CD4-positive, alpha-beta T cell (primary cell): ENCODE measurements at places on chromosomes 1 and 21.

- peak; percentile 73 for DNase-seq
These were observed 75.9 kb upstream of the GREM2 start for GRCh38 chr1:240687820-240688219.

DNA sequence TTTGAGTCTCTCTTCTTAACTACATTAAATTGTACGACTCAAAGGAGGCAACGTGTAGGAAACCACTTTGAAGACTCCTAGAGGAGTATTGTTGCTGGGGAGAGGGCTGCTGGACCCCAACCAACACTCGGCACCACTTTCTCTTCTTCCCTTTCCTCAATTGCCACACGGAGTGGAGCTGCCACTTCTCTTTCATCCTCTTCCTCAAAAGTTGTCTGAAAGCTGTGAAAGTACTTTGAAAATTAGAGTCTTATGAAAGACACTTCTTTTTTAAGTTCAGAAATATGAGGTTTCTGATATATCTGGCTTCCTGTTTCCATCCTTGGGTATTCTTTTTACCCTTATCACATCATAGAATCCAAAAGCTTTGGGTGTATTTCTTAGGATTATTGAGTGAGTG is 59.5 kb downstream of the MRPS6 start:
- DNase-seq, result no peak

GRCh38 chr21:36320421-36321324 is 676 bp downstream of the MORC3 start:
- DNase-seq, result peak; percentile 26

- no peak for DNase-seq
These were observed 193.3 kb upstream of the SNX7 start for GRCh38 chr1:98468111-98468717.

DNA sequence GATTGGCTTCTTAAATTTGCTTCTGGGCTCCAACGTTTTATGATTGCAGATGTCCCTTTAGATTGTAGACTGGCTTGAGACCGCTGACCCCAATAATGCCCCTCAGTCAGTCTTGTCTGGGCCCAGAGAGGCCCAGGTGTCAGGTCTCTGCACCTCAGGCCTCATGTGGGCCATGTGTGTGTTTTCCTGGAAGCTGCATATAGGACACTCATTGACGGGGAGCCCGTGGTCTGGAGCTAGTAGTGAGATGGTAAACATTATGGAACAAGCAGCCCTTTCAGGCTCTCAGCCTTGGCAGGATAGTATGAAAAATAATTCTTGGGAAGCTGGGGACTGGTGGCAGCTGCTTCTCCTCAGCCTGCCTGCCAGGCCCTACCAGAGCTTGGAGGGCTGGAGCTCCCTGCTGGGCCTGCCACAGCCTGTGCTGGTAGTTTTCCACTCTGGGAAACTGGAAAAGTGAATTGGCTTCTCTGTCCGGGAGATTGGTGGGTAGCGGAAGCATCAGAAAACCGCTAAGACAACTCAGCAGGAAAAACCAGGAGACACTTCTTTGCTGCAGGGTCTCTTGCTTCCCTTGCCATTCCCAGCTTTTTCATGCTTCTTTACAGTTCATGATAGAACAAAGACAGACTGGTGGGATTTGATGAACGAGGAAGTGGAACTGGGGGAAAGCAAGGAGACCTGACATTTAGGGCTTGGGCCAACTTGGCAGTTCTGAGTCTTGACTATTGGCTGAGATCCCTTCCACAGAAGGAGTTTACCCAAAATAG is 57.8 kb upstream of the HSD17B7 start:
- no peak for DNase-seq

DNA sequence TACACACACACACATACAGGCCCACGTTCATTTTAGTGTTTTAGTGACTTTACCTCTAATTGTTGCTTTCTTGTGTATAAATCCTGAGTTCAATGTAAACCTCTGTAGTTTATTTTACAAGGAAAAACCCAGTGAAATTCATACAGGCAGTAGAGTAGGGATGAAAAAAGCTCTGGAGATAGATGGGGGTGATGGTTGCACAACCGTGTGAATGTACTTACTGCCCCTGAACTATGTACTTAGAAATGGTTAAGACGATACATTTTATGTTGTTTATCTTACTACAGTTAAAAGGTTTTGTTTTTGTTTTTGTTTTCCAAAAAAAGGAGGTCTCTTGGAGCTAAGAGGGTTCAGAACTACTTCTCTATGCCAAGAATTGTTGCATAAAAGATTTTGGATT is 29.7 kb upstream of the PRDM15 start:
- DNase-seq, result no peak

GRCh38 chr1:115179397-115180079 is 90.2 kb upstream of the TSPAN2 start:
- DNase-seq, result no peak

GRCh38 chr1:193242000-193242399 is 55.6 kb upstream of the B3GALT2 start:
- DNase-seq, result no peak

DNA sequence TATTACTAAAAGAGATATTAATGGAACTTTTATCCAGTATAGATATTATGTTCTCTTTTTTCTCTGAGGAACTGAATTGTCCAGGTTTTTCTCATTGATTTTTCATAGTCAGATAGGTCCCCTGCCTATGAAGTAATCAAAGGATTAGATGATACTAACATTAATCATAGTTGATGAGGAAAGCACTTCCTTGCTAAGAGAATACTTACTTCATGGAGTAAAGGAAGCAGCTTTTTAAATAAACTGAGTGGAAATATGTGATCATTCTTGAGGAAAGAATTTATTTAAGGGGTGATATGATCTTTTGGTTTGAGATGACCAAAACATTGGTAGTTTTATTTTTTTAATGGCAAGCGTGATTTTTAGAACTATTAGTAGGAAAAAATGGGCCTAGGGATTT is 58.9 kb downstream of the SWT1 start:
- no peak for DNase-seq

- DNase-seq, result no peak
These were observed 8.8 kb upstream of the SAMSN1 start for GRCh38 chr21:14554948-14555347.

- no peak for DNase-seq
These were observed 1.6 kb downstream of the DONSON start for GRCh38 chr21:33586927-33587326.

DNA sequence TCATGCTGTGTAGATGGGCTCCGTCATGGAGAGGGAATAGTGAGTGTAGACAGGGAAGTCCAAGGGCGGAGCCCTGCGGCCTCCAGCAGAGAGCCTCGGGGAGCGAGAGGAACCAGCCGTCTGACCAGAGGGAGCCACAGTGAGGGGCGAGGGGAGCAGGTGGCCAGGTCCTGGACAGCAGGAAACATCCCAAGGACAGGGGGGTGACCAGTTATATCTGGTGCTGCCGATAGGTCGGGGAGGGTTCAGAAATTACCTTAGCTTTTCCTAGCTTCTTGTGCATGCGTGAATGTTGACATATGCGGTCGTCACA is 46.5 kb downstream of the TRAPPC10 start:
- DNase-seq, result no peak

DNA sequence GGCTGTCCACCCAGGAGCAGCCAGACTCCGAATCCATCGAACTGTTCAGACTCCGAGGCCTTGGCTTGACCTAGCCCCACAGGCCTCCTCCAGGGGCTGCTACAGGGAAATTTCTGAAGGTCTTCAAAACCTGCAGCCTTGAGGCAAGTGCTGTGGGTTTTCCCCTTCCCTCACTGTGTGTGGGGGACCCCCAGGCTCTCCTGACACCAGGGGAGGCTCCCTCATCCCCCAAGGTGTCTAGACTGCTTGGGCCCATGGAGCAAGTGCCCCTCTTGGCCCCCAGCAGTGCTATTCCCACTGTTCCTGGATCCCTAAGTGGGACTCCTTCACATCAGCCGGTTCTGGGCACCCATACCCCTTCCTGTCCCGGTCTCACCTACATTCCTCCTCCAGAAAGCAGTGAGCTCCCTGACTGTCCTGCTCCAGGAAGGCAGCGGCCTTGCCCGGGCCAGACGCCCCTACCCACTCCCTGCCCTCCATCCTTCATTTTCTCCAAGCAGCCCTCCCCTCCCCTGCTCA is 814 bp downstream of the PAQR7 start:
- DNase-seq, result no peak

GRCh38 chr1:16967095-16967575 is 13.3 kb downstream of the MFAP2 start:
- DNase-seq, result no peak

DNA sequence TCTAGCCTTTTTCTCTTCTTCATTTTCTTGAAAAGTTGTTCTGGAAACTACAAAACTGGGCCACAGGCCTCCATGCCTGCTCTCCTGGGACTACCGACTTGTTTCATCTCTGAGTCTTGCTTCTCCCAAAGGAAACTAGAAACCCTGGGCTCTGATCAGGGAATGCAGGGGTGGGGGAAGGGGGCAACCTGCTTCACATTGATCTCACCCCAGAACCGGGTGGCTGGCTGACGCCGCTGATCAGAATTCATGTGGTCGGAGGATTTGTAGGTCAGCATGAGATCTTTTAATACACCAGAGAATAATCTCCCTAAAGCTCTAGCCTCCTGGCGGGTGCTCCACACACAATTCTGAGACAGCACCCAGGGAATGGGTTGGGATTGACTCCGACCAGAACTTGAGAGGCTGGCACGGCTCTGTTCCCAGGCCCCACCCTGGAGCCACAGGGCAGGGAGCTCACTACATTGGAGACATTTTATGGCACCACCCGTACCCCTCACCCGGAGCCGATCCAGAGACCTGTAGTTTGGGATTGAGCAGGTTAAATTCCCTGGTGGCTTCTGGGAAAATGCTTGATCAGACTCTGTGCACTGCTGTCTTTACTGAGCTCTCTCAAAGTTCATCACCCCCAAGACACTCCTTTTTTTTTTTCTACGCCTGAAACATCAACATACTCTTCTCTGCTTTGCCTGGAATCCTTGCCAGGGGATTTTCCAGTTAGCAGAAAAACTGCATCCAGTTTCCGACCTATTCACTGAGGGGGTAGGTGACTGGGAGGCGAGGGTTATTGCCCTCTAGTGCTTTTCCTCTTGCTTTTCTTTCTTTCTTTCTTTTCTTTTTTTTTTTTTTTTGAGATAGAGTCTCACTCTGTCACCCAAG is 12.2 kb upstream of the ARHGEF10L start:
- no peak for DNase-seq

DNA sequence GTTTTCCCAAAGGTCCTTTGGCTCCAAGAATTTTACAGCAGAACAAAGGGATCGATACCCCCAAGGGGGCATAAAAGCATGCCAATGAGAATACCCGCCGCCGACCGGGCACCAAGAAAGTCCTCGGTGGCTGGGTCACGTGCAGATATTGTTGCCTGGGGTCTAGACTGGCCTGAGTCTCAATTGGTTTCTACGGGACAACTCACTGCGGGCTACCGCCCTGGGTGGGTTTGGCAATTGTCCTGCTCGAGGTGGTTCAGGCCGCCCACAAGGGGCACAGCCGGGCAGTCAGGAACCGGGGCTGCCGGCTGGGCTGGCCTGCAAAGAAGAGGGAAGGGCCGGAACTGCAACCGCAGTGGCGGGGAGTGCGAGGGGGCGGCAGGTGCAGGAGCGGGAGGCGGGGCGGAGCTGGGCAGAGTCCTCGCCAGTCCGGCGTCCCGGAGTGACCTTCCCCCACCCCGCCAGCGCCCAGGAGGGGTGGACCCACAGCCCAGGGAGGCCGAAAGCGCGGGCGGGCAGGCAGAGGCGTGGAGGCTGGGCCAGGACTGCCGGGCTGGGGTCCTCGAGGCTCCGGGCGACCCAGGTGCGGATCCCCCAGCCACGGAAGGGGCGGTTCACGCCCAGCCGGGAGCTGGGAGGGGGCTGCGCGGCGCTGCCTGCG is 926 bp upstream of the ATP1B1 start:
- DNase-seq, result peak; percentile 17

DNA sequence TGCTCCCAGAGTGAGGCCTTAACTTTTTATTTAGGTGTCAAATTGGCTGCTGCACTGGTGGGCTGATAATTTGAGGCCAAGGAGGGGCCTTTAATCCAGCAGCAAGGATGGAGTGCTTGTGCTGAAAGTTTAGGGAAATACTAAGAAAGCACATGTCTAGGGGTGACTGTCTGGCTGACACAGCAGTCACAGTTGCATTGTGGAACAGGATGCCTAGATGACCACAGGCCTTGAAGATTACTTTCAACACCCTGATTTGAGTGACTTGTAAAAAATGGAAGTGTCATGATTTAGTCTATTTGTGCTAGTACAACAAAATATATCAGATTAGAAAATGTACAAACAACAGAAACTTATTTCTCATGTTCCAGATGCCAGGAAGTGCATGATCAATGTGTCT is 57.7 kb downstream of the ZNF697 start:
- DNase-seq, result no peak

GRCh38 chr1:208332774-208333126 is 88.6 kb upstream of the PLXNA2 start:
- no peak for DNase-seq

GRCh38 chr1:157142765-157143423 is 4.7 kb upstream of the ETV3 start:
- no peak for DNase-seq

DNA sequence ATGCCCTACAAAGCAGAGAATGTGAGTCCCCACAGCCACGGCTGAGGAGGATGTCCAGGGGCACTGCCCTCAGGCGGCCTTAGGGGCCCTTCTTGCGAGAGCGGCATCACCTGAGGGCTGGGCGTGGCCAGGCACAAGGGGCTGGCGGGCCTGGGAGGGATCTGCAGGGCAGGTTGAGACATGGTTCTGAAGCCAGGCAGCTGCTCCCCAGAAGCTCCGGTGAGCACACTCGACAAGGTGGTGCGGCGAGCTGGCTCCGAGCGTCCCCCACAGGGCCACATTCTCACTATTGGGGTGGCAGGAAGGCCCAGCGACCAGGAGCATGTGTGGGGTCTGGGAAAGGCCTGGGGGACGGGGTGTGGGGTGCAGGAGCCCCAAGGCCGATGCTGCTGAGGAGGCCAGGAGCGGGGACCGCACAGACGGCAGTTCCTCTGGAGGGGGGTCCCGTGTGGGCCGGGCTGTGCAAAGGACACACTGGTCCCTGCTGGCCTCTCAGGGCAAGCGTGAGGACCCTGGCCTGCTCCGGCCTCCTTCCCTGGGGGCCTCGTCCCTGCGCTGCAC is 47.2 kb downstream of the MORN1 start:
- no peak for DNase-seq

- peak; percentile 74 for DNase-seq
These were observed 69.2 kb upstream of the SSBP3 start for GRCh38 chr1:54475357-54475881.

- no peak for DNase-seq
These were observed 228.2 kb upstream of the USP24 start for GRCh38 chr1:55443175-55443915.

GRCh38 chr1:56821462-56821797 is 2.2 kb upstream of the FYB2 start:
- DNase-seq, result no peak
